ENCODE measurements at places on chromosomes 3 and 15.
A peak's percentile ranks its signal among the peaks of the same experiment; 100 is the strongest.

GRCh38 chr15:99564221-99565048 is 1.3 kb upstream of the MEF2A start:
- no peak for DNase-seq

- DNase-seq, result no peak
Measured at GRCh38 chr15:57654153-57654852, 52.2 kb upstream of the POLR2M start.

- no peak for DNase-seq
Measured at GRCh38 chr3:10993729-10994065, 1.1 kb downstream of the SLC6A1 start.

DNA sequence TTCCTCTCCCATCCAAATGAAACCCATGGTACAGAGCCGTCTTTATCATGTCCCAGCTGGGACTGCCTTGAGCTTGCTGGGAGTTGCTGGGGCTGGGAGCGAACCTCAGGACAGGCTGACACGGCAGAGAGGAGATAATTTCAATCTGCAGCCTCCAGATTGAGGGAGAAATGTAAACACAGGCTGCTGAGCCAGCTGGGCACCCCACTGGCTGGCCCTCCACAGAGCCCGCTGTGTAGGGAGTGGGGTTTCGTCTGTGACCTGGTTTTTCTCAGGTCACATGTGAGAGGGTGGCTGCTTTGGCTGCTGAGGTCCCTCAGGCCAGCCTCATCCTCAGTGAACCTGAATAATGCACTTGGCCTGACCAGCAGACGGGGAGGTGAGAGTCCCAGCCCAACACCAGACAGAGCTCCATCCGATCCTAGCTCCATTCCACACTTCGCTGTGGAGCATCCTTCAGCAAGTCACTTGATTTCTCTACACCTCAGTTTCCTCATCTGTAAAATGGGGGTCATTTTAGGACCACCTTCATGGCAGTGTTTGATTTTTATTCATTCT is 121.6 kb upstream of the MRPS22 start:
- no peak for DNase-seq

DNA sequence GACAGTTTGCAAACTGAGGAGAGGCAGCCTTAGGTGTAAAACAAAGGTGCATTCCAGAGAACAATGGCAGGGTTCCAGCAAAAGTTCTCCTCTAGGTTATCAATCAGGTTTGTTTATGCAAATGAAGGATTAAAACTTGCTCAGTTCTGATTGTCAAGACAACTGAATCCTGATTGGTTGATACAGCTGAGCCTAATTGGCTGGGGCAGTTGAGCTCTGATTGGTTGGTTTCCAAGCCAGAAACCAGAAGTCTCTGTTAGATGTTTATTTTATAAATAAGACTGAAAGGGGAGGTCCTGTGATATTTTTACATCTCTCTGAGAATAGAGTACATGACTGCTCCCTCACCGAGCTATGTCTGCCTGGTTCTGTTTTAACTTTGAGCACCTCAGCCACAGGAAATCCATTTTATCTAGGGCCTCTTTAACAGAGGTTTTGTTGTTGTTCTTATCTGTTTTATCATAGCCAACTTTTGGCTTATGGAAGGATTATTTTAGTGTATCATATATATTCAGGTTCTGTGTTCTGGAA is 37.8 kb downstream of the PPM1L start:
- no peak for DNase-seq

DNA sequence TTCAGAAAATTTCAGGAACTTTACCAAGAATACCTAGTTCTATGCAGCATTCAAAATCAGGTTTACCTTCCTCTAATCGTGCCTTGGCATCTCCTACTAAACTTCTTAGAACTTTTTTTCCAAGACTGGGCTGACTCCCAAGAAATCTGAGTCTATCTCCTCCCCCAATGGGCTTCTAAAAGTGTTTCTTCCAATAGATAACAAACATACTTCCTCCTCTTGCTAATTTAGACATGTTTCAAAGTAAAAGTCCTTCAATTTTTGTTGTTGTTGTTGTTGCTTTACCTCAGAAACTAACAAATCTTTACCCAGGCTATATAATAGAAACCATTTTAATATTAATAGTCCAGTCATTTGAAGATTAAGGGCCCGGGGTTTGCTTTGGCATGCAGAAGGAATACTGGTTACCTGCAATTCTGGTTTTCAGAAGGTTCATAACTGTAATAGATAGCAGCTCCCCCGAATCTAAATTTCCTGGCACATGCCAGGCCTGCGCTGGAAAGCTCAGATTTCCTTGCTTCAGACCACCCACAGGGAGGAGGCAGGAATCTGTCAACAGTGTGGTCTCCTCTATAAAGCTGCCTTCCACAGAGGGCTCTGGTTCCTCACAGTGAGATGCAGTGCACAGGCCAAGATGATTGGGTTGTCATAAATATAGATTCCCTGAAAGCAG is 188.7 kb downstream of the THRB start:
- no peak for DNase-seq

DNA sequence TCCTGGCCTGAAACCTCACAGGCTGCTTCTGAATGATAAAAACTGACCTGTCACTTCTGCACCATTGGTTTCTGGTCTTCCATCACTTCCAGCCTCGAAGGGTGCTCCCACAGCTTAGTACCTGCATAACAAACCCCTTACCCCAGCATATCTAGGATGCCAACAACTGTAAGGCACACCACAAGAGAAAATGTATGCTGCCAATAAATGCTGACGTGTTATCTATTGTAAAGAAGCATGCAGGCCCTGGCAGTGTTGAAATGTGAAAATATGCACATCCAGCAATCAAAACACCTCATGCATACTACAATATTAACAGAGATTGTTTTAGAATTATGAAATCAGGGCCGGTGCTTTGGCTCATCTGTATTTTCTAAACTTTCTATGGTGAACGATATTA is 242.0 kb upstream of the NSMCE3 start:
- DNase-seq, result no peak

- DNase-seq, result no peak
Measured at GRCh38 chr3:22377421-22377820, 626.4 kb upstream of the ZNF385D start.

GRCh38 chr15:69088300-69088965 is 72.0 kb upstream of the GLCE start:
- no peak for DNase-seq

DNA sequence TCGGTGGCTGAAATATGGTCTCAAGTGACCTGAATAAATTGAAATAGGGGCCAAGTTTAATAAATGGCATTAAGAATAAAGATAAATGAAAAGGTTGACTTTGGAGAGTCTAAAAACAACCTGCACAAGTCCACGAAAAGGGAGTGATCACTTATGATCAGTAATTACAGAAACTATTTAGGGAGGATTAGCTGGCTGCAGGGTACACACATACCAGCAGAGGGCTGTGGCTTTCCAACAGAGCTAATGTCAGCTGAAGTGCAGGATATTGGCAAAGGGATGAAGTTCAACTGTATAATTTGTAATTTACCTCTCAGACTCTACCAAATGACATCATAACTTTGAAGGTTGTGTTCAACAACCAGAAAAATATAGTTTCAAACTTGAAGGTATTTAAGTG is 86.8 kb downstream of the SYNPR start:
- no peak for DNase-seq

- no peak for DNase-seq
Measured at GRCh38 chr15:58684036-58684710, 65.3 kb downstream of the ADAM10 start.

- no peak for DNase-seq
Measured at GRCh38 chr15:68376447-68377060, 55.4 kb downstream of the ITGA11 start.

DNA sequence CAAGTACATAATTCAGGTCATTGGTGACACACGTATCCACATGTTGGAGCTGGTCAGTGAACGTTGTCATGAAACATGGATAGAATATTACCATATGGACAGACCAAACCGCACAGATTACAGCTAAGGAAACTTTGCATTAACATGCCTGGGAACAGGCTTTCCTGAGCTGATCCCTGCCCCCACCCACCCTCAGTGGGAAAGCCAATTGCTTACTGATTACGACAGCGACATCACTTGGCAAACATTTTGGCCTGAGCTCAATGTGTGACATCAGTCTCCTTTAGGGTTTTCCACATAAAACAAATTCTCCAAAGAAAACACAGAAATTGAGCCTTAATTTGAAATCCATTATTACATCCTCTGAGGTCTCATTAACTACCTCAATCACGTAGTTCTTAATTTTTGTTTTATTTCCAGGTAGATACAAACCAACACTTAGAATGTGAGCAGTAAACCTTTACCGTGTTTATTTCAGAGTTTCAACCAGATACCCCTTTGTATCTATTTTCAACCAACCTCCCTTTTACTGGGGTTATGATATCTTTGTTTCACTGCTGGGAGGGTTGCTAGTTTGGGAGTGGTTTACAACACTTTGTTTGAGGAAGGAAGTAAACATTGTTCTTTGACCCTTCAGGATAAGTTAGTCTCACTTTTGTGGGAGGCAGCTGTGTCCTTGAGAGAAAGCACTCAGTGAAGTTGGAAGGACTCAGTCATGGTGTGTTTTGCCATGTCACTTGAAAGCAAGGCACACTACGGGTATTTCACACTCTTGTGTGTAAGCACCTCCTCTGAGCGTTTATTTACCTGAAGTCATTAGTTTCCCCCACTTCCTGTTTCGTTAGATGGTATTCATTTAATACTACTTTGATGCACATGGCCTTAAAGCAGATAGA is 103.1 kb downstream of the CMSS1 start:
- no peak for DNase-seq

- peak; percentile 69 for DNase-seq
Measured at GRCh38 chr3:134212967-134213665, 37.5 kb downstream of the RYK start.

DNA sequence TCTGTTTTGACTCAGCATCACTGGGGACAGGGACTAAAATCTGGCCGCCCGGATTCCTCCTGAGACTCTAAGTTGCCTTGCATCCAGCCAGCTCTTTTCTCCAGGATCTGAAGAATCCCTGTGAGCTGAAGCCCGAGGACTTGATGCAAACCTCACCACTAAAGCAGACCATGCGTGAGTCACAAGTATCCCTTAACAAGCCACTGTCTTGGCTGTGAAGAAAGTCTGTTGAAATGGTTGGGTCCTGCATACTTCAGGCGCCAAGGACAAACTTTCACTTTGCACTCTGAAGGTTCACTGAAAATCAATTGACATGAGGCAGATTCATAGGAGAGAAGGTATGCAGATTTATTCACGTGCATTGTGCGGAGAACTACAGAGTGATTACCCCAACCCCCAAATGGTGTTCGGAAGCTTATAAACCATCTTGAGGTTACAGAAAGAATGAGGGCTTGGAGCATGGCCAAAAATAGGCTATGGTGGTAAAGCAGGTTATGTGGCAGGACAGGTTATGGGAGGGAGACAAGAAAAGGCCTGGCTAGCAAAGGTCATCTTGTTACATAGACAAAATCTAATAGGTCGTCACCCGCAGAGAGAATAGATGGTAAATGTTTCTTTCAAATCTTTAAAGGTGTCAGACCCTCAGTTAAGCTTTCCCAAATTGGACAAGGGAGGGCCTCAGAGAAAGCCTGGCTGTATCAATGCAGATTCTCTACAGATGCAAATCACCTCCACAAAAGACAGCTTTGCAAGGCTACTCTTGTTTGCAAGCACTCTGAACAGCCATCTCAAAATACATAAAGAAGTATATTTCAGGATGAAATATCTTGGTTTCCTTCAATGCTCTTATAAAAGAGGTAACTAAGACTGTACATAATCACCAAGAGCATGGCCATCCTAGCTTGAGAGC is 126.3 kb upstream of the PLAAT1 start:
- no peak for DNase-seq

- DNase-seq, result no peak
Measured at GRCh38 chr3:171346582-171347300, 113.5 kb downstream of the TNIK start.

- no peak for DNase-seq
Measured at GRCh38 chr3:12193485-12194165, 34.9 kb upstream of the TIMP4 start.

DNA sequence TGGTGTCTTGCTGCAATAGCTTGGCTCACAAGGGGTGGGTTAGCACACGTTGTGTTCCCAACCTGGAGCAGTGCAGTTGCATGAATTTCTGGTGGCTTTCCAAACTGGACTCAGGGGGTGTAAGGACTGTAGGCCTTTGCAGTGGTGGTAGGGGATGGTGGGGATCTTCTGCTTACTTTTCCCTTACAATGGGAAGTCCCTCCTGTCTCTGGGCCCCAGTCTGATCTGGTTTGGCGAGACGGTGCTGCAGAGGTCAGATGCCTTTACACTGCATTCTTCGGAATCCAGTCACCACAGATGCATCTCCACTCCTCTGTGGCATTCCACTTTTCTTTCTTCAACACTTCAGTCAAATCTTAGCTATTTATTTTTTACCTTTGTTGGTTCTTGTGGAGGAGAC is 132.1 kb downstream of the DOCK3 start:
- DNase-seq, result no peak

DNA sequence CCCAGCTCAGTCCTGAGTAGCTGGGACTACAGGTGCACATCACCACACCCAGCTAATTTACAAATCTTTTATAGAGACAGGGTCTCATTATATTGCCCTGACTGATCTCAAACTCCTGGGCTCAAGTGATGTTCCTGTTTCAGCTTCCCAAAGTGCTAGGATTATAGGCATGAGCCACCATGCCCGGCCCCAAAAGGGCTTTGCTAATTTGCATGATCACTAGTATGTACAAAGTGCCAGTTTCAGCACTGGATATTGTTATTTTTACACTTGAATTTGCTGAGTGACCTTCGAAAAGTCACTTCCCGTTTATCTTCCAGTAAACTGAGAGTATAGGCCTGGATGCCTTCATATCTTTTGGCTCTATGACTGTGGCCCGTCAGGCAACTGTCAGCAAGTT is 12.2 kb downstream of the CLN6 start:
- no peak for DNase-seq

- DNase-seq, result no peak
Measured at GRCh38 chr3:38823722-38824121, 7.7 kb upstream of the SCN10A start.

GRCh38 chr3:58062472-58062871 is 54.2 kb downstream of the FLNB start:
- DNase-seq, result no peak

DNA sequence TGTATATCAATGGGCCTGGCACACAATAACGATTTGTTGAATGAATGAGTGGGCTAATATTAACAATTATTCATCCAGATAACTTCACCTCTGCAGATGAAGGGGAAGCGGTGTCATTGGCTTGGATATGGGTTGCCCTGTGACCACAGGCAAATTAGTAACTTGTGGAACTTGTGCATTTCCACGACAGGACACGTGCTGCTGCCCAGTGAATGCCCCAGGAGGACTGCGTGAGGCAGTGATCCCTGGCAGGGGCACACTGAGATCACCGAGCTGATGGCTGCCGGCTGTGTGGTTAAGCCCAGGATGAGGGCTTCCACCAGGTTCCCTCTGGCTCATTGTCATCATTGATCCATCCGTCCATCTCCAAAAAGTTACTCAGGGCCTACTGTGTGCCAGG is 84.1 kb upstream of the HACD2 start:
- DNase-seq, result no peak

DNA sequence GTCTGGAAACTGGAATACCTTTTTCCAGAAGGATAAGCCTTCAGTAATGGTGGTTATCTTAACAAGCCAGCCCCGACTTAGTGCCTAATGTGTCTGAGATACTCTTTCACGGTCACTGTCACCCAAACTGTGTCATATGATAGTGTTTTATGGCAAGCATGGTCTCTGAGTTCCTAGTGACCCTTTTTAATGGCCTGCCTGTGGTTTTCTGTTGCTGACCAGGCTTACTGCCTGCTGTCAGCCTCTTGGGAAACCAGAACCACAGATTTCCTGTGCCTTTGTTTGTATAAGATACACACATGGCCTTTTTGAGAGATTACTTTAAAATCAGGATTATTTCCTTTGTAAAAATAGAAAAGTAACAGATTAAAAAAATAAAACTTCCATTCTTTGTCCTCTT is 22.4 kb downstream of the HPS3 start:
- no peak for DNase-seq

- no peak for DNase-seq
Measured at GRCh38 chr3:152538518-152538917, 269.8 kb downstream of the MBNL1 start.
